ENCODE measurements at places on chromosomes 6 and 20.

DNA sequence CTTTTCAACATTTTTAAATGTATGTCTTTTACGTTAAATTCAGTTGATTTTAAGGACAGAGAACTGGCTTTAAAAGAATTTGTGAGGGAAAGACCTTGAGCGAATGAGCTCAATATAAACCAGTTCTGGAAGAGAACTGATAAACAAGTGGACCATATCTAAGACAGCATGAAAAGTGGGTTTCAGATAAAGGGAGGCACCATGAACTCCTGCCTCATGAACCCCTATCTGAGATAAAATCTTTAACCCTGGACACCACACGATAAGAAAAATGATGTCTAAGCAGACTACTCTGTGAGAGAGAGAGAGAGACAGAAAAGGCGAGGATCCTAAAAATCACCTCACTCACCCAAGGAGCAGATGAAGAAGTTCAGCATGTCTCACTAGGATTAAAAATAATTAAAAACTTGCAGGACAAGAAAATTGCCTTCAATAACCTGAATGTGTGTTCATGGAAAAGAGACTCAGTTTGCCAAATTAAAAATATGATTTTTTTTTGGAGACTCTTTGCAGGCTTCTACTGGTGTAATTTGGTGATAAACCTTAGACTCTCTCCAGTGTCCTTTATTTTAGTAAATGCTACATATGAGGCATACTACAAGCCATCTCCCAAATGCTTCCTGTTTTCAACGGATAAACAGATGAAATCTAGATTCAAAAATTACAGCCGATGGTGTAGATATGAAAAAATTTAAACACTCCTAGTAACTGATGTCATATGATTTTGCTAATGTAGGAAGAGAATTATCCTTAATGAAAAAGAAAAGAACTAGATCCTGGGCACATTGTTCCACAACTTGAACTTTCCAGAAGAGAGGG, 299.5 kb downstream of the ADGB start:
- DNase-seq, result no peak

DNA sequence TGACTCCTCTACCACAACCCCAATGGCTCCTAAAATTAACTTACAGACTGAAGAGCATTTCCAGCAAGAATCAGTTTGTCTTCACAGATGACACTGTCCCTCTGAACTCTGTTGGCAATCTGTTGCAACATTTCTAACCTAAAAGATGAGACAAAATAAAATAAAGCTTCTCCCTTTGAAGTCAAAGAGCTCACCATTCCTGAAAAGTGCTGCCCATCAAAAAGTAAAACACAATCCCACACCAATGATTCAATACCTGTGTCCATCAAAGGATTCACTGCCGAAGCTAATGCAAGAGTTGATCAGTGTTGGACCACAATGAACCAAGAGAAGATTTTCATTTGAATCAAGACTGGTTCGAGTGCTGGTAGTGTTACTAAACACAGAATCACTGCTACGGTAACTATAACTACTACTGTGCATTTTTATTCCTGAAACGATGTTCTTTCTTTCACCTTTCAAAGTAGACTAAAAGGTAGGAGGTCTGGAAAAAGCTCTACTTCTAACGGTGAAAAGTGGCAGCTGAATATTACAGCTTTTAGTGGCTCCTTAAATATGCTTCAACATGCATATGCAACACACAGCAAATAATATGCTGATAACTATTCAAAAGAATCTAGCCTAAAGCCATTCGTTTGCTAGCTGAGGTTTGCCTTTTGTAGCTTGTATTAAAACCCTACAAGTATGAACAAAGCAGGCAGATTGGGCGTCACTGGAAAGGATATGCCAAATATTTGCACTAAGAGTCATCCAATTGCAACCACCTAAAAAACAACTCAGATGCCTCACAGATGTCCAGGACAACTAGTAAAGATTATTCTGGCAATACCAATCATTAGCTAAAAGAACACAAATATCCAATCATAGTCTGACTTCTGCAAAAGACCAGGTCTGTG, at the start of gene DST:
DST (minus strand) TSS at position 524 of the 896 bp plus-strand sequence.
- DNase-seq, result no peak

DNA sequence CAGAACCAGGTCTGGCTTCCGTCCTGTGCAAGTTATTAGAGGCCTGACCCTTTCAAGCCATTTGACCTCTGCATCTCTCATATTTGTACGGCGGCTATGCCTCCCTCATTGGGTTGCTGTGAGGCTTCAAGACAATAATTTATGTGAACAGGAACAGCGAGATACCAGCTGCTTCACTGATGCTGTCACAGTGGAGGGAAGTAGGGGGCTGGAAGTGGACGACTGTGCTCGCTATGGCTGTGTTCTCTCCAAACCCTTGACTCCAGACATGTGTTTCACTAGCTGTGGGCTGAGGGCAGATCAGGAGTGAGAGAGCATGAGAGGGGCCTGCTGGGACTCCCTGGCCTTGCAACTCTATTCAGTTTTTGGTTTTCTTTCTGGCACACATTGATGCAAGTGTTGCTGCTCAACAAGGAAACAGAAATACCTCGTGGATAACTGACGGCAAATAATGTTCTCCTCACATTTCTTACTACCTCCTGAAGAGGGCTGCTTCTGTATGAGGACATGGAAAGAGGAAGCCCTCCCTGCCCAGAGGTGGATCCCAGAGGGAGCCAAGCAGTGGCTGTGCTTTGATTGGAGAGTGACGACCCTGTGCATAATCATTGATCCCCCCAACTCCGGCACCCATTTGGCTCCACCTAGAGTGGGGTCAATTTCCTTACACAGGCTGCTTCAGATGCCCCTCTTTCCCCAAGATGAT, 34.7 kb upstream of the SCP2D1 start:
- DNase-seq, result no peak

GRCh38 chr20:32777177-32777956, 15.2 kb downstream of the DNMT3B start:
- no peak for DNase-seq

DNA sequence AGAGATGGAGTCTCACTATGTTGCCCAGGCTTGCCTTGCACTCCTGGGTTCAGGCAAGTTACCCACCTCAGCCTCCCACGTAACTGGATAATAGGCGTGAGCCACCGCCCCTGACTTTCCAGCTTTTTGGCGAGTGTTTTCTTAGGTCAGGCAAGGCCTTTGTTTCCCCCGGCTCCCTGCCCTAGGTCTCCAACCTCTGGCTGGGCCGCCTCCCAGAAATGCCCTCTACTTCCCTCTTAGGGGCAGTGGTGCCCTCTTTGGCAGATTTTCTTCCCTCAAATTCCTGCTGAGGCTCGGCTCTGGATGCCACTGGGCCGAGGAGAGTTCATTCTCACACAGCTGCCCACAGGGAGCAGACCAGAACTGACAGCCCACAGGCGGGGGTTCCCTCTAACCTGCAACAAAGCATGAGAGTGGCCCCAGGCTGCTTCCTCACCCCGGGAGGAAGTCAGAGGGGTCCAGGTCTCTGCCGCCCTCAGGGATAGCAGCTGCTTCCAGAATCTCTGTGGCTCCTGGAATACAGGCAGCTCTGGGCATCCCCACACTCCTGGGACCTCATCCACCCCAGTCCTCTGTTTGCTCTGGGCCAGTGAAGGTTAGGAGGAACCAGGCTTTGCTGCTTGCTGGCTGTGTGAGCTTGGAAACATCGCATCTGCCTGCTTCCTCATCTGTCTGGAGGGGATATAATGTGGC, 56.5 kb downstream of the TCP11 start:
- DNase-seq, result no peak

DNA sequence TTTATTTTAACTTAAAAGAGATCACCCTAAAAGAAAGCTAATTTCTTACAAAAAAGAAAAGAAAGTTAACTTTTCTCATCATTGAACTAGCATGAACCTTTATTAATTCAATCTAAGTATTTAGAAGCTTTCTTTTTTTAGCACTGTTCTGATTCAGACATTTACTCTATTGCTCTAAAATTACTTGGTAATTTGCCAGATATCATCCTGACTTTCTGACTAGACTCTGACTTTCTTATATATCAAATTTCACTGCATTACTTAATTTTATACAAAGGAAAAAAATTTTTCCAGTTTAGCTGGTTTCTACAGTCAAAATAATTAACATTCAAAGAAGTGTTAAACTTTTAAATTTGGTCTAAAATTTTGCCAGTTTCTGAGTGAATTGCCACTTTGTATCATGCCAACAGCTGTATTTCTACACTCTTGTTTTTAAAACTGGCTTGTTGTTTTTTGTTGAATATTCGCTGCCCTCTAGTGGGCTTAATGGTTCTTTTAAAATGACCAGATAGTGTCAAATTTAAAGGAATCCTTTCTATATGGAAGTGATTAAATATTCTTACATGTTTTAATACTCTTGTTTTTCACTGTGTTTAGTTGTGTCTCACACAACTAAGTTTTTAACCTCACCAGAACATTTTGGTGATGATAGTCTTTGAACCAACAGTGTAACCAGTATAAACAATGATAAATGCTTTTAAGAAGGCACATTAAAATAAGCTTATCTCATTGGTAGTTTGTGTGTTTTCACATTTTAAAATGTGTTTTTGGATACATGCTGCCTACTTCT, 102.0 kb downstream of the POPDC3 start:
- no peak for DNase-seq

GRCh38 chr6:1809291-1809988, 199.7 kb downstream of the FOXC1 start:
- DNase-seq, result no peak

- no peak for DNase-seq
These were observed 545 bp downstream of the KHDC3L start for GRCh38 chr6:73362869-73363536.

GRCh38 chr6:55388211-55388610, 60.9 kb downstream of the GFRAL start:
- DNase-seq, result no peak

GRCh38 chr6:17987697-17988421, 424 bp upstream of the KIF13A start:
- peak; percentile 92 for DNase-seq

- no peak for DNase-seq
These were observed 126.8 kb upstream of the HMGCLL1 start for GRCh38 chr6:55705451-55706440.

DNA sequence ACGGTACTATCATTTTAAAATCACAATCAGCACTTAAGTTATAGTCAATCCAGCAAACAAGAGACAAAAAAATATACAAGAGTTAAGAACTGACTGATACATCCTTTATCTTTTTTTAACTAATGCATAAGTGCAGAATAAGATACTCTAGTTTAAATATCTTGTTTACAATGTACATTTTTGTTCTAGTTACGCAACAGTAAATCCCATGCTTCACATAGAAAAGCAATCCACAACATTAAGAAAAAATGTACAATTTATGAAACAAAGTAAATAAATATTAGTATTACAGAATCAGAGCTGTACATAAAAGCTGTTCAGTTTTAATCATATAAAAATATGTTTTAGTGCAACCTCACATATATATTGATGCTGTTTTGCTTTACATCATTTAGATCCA, 192.6 kb downstream of the HIVEP2 start:
- DNase-seq, result no peak

GRCh38 chr6:161622779-161623178, 348.9 kb upstream of the AGPAT4 start:
- DNase-seq, result no peak

DNA sequence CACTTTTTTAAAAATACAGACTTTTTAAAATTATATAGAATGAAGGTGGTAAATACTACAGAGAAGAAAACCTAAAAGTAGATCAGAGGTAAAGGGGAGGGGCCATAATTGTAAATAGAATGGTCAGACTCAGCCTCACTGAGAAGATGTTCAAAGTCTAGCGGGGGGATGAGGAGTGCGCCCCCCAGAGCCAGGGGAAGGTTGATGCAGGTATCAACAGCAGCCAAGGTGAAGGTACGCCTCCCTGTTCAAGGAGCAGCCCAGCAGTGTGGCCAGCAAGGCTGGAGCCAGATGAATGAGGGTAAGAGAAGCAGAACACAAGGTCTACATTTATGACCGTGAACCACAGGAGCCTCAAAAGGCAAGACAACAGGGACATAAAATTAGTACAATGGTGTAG, 204.1 kb downstream of the PTPRT start:
- no peak for DNase-seq

GRCh38 chr20:55597526-55597925, 407.8 kb downstream of the CBLN4 start:
- DNase-seq, result no peak

DNA sequence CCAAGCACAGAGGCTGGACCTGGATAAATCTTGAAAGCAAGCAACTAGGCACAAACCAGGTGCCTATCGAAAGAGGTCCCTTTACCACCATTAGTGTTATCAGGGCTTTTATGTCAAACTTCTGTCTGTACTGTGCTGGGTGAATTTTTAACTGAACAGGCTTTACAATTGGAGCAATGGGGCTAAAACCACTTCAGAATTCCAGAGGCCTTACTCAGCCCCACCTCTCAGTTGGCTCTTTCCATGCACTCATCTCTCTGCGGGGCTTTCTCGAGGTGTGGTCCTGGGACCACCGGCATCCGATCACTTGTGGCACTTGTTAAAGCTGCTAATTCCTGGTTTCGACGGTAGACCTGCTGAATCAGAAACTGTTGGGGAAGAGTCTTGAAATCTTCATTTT, 232.5 kb downstream of the SOX4 start:
- DNase-seq, result no peak

DNA sequence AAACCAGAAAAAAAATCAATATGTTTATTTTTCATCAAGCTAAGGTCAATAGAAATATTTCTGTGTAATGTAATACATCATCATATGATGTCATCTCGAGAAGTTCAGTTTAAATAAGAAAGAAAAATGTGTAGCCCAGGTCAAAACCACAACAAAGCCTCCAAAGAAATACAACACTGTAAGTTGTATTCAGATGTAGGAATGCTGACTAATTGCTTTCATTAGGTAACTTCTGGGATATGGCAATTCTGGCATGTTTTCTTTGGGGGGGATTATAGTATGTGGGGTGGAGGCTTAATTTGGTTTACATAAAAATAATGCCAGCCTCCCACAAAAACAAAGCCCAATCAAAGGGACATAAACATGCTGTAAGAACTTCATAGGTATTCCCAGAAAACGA, 881.8 kb upstream of the CITED2 start:
- DNase-seq, result no peak

- no peak for DNase-seq
These were observed 24.2 kb upstream of the SNX9 start for GRCh38 chr6:157798851-157799250.

DNA sequence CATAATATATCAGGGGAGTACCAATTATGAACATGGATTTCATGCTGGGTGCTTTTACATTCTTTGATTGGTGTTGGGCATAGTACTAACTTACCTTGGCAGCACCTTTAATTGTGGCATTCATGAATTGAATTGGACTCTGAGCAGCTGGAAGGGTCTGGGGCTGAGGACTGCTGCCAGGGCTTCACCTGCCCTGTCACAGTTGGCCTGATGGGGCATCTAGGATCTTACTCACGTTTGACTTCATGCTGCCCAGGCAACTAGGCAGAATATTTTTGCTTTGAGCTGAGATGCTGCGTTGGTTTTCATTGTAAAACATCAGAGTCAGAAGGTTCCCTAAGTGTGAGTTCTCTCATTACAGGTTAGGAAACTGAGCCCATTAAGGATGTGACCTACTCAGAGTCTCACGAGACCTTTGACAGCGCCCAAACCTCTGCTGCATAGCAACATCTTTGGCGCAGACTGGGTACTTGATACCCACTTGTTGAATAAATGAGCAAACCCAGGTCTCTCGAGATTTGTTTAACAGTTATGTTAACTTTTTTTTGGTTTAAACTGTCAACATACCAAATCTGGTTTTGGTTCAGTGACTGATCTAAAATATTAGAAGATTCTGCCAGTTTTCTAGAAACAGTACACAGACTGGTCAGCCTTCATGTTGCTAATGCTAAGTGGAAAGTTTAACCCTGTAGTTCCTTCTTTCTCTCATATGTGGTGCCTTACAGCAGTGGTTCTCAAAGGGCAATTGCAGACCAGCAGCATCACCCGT, 104.9 kb downstream of the TCP11 start:
- DNase-seq, result peak; percentile 30

- no peak for DNase-seq
These were observed 407.4 kb upstream of the RGS17 start for GRCh38 chr6:153538491-153538890.

GRCh38 chr6:52595000-52595795, 18.3 kb upstream of the TRAM2 start:
- peak; percentile 68 for DNase-seq
